Natural killer cell treated with Interleukin-12 subunit alpha and Interleukin-12 subunit beta and Interleukin-15 and Interleukin-18, amount 100 ng/mL, for 72 hours (primary cell): ENCODE measurements at places on chromosomes 4 and X. TPM values are rescaled to one million over a fixed set of nuclear protein-coding genes. Genes with fewer than 3 reads are reported as not detected.

SASH3 gene
- 317 TPM for total RNA-seq

OPN1MW2 gene
- not detected for total RNA-seq

ZNF518B gene
- 28.6 TPM for total RNA-seq

HMX1 gene
- not detected for total RNA-seq

CDS1 gene
- not detected for total RNA-seq

KLKB1 gene
- total RNA-seq: 0.81 TPM

EDNRA gene
- not detected for total RNA-seq

DNA sequence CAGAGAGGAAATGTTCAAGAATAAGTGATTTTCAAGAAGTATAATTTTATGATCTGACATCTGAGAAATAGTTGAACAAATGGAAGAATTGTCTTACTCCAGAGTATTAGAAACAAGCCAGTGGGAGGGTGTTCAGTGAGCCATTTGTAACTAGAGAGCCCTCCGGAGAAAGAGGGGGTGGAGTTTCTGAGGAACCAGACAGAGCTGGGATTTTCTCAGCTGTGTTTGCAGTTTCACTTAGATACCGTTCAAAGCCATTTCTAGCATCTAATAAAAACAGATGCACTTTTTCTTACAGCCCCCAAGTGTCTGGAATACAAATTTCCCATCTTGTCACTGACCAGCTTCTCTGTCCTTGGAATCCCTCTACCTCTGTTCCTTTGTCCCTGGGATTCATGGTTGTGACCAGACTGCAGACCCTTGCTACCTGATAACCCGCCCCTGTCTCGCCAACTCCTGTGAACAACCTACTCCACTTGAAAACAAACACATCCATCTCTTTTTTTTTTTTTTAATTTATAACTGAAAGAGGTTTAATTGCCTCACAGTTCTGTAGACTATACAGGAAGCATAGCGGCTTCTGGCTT, 132.8 kb upstream of the KLF3 start:
- H3K27ac ChIP-seq: peak overlapping the region; percentile 19
- H3K4me1 ChIP-seq: peaks cover 16% of the 10 kb centered on the region
- no peak overlapping the region for H3K4me3 ChIP-seq

DNA sequence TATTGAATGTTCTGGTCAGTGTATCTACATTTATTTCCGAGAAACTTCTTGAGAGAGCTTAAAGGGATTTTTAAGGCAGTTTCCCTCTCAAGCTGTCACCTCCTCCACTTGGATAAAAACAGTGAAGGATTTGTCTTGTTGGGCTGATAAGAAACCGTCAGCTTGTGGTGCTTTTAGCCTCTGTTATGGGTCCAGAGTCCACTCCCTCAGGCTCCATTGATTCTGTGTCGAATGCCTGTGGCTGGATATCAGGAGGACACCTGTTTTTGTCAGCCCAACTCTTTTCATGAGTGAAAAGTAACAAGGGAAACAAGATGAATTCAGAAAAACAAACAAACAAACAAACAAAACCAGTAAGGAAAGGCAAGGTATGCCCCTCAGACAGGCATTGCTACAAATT, 12.4 kb downstream of the CLCN4 start:
- no peak for DNase-seq
- H3K27ac ChIP-seq: no peak overlapping the region
- no peak overlapping the region for H3K4me3 ChIP-seq
- H3K27me3 ChIP-seq: peaks cover 16% of the 10 kb centered on the region
- H3K36me3 ChIP-seq: no peaks in the 10 kb centered on the region
- H3K4me1 ChIP-seq: no peaks in the 10 kb centered on the region

DNA sequence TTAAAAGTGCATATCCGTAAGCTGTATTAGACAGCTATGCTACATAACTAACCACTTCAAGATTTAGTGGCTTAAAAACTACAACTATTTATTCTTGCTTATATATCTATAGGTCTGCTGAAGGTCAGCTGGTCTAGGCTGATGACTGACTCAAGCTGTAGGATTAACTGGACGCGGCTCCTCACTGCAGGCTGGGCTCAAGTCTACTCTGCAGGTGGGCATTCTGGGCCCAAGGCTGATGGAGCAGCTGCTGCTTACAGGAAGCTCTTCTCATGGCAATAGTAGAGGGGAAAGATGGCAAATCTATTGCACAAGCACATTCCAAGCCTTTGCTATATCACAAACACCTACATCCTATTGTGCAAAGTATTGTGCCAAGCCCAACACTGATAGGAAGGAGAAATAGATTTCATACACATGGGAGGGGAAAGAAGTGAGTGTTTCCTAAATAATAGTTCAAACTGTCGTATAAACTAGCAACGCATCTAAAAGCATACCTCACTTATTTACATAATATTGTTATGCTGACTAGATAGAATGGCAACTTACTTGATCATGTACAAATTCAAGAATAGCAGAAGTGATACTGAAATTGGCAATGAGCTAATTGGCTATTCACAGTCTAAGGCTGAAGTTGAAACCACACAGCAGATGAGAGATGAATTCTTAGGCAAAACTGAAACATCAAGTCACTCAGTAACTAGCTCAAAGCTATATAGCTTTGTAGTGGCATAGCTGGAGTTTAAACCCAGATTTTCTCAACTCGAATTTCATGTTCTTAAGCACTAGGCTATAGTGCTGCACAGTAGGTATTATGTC, 263.8 kb downstream of the NKX6-1 start:
- H3K4me1 ChIP-seq: no peaks in the 10 kb centered on the region
- no peak overlapping the region for H3K27ac ChIP-seq
- DNase-seq: no peak
- H3K4me3 ChIP-seq: no peak overlapping the region
- no peaks in the 10 kb centered on the region for H3K36me3 ChIP-seq
- no peaks in the 10 kb centered on the region for H3K27me3 ChIP-seq

- peaks cover 5% of the 10 kb centered on the region for H3K36me3 ChIP-seq
- no peak for DNase-seq
- no peak overlapping the region for H3K27ac ChIP-seq
- peaks cover 26% of the 10 kb centered on the region for H3K4me1 ChIP-seq
- no peaks in the 10 kb centered on the region for H3K27me3 ChIP-seq
- H3K4me3 ChIP-seq: no peak overlapping the region
Measured at GRCh38 chr4:48073567-48074103, 57.1 kb downstream of the NIPAL1 start.

DNA sequence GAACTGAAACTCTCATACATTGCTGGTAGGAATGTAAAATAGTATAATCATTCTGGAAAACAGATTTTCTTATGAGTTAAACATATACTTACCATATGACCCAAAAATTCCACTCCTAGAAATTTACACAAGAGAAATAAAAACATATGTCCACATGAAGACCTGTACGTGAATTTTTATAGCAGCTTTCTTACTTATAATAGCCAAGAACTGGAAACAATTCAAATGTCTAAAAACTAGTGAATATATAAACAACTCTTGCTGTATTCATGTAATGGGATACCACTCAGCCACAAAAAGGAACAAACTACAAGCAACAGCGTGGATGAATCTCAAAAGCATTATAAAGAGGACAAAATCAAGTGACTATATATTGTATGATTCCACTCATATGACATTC, 27.5 kb downstream of the TMEM156 start:
- H3K4me3 ChIP-seq: no peak overlapping the region
- no peaks in the 10 kb centered on the region for H3K27me3 ChIP-seq
- peaks cover 2% of the 10 kb centered on the region for H3K36me3 ChIP-seq
- peaks cover 13% of the 10 kb centered on the region for H3K4me1 ChIP-seq
- H3K27ac ChIP-seq: no peak overlapping the region
- DNase-seq: no peak

GRCh38 chr4:36235306-36235705, 9.0 kb downstream of the ARAP2 start:
- H3K4me1 ChIP-seq: peaks cover 83% of the 10 kb centered on the region
- no peaks in the 10 kb centered on the region for H3K27me3 ChIP-seq
- H3K36me3 ChIP-seq: peaks cover 58% of the 10 kb centered on the region
- H3K27ac ChIP-seq: peak overlapping the region; percentile 0
- peak overlapping the region; percentile 30 for H3K4me3 ChIP-seq
- DNase-seq: no peak

DNA sequence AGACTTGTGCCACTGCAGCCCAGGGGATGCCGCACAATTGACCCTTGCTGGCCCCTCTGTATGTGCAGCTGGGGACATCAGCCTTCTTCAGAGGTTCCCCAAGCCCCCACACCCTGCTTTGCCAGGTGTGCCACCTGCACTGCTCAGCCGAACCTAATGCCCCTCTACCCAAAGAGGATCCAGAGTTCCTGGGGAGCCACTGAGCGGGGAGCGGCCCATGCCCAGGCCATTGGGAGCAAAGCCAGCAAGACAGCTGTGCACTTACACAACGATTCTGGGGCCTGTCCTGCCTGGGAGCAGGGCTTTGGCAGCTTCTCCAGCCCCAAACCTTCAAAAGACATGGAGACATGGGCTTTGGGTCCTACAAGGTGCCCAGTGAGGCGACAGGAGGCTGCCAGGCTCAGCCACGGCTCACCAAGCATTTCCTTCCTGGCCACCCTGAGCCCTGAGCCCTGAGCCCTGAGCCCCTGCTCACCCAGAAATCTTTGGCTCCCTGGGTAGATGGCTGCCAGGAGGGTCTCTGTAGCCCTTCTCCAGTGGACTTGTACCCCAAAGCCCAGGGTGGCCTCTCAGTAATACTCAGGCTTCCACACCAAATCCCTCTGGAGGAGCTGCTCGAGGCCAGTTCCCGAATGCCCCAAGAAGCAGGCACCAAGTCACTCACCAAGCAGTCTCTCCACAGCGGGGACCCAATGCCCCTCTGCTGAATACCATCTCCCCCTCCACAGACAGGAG, 13.0 kb downstream of the PNMA6E start:
- no peak overlapping the region for H3K27ac ChIP-seq
- H3K36me3 ChIP-seq: no peaks in the 10 kb centered on the region
- H3K4me3 ChIP-seq: no peak overlapping the region
- H3K4me1 ChIP-seq: no peaks in the 10 kb centered on the region
- H3K27me3 ChIP-seq: no peaks in the 10 kb centered on the region
- no peak for DNase-seq

GRCh38 chr4:119587796-119588195, 40.8 kb downstream of the PDE5A start:
- no peaks in the 10 kb centered on the region for H3K36me3 ChIP-seq
- no peak overlapping the region for H3K27ac ChIP-seq
- DNase-seq: no peak
- H3K27me3 ChIP-seq: no peaks in the 10 kb centered on the region
- H3K4me1 ChIP-seq: no peaks in the 10 kb centered on the region

DNA sequence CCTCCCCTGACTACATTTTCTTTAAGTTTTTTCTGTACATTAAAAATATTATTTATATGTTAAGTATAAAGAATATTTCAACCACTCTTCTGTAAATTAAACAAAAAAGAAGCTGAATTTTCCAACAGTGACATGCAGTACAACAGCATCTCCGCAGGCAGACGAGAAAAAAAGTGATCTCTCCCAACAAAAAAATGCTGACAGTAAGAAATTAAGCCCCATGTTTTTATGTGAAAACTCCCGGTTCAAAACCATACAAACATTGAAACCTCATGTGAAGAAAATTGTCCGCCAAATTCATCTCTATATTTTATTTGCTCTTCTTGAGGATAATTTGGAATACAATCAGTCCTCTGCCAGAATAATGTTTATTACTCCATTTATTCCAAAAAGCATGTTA, 20.1 kb upstream of the CD99 start:
- no peak overlapping the region for H3K27ac ChIP-seq
- H3K27me3 ChIP-seq: no peaks in the 10 kb centered on the region
- no peak for DNase-seq
